ENCODE measurements at places on chromosomes 4 and X.

DNA sequence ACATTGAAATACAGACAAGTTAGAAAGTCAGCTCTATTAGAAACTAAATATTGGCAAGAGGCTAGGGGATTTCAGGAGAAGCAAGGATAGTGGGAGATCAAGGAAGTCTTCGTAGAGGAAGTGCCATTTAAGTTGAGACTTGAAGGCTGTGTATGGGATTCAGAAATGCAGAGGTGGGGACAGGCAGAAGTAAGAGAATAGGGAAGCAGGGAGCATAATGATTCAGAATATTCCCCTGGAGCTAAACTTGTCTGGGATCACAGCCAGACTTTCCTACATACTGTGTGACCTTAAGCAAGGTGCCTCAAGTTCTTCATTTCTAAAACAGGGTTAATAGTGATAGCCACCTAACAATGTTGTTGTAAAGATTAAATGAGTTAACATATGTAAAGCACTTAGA, 108.8 kb downstream of the DDIT4L start:
- DNase-seq: no peak

DNA sequence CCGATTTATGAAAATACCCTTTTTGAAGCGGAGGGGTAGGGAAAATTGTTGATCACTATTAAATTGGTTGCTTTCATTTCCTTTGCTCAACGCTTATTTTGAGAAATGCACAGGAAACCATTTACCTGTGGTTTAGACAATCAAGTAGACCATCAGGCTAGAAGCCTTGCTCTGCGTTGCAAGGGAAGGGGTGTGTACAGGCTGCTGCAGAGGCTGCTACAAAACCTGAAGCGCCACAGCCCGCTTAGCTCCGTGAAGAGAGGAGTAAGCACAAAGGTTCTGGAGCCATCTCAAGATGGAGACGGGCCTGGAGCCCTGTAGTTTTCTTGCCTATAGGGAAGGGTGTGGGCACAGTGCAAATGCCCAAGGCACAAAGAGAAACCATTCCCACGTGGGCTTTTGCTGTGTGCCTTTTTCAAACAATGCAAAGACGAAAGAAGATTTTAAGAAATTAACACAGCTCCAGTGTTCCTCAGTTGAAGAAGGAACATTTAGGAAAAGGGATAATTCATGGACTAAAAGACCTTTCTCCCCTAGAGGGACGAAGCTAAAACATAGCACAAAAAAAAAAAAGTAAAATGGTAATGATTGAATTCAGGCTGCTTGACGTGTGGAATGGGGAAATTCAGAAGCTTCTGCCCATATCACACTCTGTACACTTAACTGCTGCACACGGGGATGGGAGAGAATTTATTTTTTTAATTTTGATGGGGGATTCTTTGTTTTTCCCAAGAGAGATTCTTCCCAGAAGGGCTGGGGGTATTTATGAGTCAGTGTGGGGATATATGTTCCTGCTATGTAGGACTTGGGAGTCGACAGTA, 3.5 kb downstream of the TMSB4X start:
- DNase-seq: no peak

GRCh38 chrX:136708348-136708747, 60.4 kb downstream of the CD40LG start:
- DNase-seq: no peak

DNA sequence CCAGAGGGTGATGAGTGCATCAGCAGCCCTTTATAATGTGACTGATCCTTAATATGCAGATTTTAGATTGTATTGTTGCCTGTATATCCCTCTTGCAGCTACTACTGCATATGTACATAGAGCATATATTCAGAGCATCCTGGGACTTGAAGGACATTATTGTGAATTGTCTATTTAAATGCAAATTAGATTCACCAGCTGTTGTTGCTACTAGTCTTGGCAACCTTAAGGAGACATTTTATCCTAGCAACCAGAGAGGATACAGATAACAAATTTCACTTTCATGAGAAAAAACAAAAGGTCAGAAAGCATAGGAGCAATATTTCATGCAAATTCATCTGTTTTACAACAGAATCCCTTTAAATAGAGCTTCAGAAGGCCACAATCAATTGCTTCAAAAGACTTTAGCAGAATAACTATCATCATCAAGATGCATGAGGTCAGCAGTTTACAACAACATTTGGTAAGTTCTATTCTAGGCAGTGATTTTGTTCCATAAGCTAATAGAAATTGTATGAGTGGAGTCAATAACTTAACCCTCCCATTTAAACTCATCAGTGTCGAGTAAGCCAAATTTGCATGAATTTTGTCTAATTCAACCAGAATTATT, 148.6 kb downstream of the GC start:
- DNase-seq: no peak

GRCh38 chrX:23871905-23872546, 35.7 kb downstream of the APOO start:
- no peak for DNase-seq

DNA sequence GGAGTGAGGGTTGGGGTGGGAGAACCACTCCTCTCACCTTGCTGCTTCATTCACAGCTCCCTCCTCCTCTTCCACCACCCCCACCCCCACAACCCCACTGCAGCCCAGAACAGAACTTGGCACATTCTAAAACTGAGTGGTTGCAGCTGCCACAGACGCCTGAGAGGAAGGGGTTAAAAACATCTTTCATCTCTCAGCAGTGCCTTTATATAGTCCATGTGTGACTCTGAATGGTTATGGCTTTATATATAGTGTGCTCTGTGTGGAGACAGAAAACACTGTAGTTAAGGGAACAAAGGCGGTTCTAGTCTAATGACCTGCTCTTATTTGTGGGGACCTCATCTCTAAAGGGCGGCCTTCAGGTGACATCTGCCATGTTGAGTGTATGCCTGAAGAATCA, 144.8 kb downstream of the BCOR start:
- DNase-seq: no peak

- DNase-seq: no peak
Observed at GRCh38 chr4:147060151-147060931, 114.7 kb upstream of the TTC29 start.

DNA sequence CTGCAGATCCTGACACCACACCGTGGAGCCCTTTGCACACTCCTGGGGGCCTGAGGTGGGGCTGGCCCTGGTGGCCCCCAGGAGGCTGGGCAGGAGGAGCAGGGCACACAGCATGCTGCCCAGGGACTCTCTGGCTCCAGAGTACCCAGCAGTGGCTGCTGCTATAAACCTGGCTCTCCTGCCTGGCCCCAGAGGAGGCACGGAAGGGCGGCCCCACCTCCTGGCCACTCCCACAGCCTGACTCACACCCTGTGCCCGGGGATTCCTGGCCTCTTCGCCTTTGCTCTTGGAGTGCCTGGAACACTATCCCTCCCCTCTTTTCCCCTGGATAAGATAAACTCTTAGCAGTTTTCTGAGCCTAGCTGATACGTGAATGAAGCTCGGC, at the start of gene PSAPL1:
PSAPL1 (minus strand) TSS at position 165 of the 385 bp plus-strand sequence; CDS start at position 114, 51 bp downstream.
- DNase-seq: no peak

DNA sequence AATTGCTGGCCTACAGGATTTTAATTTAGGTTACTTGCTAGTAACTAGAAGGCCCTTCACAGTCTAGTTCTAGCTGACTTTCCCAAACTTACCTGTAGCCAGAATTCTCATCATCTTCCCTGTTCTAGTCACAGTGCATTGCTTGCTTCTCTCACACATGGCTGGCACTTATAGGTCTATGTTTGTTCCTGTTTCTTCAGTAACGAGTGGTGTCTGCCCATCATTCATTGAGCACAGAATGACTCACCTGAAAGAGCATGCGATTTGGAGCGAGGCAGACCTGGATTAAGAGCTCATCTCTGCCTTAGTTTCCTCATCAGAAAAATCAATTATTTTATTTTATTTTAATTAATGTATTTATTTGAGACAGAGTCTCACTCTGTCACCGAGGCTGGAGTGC, 201.7 kb upstream of the ANK2 start:
- DNase-seq: no peak

- no peak for DNase-seq
Observed at GRCh38 chr4:39169426-39169825, 12.9 kb upstream of the WDR19 start.

- DNase-seq: no peak
Observed at GRCh38 chr4:171794528-171794927, 18.7 kb upstream of the GALNTL6 start.

GRCh38 chrX:18617407-18617750, 54.5 kb downstream of the RS1 start:
- DNase-seq: no peak

- no peak for DNase-seq
Observed at GRCh38 chr4:27003642-27004113, 143.0 kb downstream of the STIM2 start.

- no peak for DNase-seq
Observed at GRCh38 chrX:85992811-85993229, 54.5 kb downstream of the CHM start.

DNA sequence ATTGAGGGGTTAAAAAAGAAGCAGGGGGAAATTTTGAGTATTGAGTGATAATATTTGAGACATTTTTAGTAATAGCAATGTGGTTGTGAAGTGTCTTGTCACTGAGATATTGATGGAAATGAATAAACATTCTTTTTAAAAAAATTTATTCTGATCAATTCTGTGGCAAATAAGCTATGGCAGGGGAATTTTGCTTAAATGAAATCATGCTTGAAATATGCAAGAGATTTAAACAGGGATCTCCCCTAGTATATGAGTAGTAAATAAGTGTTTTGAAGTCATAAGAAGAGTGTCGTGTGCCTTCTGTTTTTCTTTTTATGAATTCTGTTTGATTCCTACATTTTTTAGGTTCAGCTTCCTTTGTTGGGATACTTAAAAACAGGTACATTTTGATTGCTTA, 23.2 kb downstream of the IL15 start:
- no peak for DNase-seq

- no peak for DNase-seq
Observed at GRCh38 chrX:7154041-7154597, 6.2 kb upstream of the PUDP start.

DNA sequence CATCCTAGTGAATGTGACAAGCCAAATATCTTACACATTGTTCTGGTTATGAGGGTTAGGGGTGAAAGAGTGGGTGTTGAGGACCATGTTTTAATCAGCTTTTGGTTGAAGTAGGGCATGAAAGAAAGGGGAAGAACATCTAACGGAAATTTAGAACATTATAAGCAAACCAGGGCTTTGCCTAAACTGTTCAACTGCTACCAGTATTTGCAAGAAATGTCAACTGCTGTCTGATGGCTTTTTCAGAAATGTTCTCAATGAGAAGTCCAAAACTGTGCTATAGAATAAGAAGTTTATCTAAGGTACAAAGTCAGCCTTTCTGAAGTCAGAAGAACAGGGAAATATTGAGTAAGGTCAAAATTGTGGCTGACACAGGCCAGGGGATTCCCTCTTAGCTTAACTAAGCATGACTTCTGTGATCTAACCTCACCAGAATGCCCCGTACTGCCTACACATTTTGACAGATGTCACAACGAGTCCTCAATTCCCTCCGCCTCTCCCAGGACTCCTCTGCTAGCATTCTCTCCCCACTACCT, 67.1 kb downstream of the DTHD1 start:
- no peak for DNase-seq

DNA sequence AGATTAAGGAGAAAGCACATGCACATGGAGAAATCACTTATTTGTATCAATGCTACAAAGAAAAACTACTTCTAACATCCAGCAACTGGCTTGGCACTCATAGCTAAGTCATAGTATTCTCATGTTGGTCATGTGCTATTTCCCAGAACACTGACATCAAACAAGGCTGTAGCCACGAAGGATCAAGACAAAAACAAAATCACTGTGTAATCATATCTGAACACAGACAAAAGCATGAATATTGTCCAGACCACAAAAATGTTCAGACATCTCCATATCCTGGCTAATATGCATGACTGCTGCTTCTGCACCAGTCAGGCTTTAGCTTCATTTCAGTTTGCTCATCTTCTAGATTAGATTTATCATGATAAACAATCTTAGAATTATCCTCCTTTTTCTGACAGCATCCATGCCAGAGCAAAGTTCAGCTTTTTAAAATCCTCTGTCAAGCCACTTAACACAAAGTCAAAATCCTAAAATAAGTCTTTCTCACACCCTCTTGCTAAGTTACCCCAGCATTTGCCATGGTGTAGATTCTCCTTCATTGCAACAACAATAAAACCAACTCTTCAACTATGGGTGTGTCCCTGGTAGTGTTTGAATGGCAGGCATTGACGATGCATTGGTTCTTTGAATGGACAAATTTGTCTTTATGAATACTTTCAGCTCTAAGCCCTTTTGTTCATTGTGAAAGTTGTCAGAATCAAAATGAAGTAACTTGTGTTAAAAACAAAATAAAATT, 39.1 kb upstream of the NPFFR2 start:
- no peak for DNase-seq

DNA sequence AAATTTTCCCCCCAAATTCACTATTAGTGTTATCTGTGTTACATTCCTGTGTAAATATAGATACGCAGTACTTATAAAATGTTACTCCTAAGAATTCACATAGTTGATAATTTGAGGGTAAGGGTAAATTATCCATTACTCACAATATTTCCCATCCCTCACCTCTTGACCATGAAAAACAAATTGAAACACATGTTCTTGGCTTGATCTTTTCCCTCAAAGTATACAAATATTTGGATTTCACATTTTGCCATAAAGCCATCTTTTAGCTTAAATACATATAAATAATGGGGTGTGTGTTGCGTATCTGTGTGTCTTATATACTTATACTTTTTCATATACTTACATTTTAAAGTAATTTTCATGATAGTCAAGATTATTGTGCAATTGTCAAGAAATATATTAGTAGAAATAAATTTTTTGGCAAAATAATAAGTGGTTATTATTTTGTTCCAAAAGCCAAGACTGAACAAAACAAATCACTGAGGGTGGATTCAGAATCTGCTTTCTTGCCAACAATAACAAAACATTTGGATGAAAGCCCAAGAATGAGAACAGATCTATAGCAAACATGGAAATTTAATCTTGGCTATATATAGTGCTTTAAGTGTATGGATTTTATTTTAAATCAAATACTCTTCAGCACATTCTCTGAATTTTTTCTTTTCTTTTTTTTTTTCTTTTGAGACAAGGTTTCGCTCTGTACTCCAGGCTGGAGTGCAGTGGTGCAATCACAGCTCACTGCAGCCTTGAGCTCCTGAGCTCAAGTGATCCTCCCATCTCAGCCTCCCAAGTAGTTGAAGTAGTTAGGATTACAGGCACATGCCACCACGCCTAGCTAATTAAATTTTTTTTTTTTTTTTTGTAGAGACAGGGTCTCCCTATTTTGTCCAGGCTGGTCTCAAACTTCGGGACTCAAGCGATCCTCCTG, 48.5 kb upstream of the PRSS48 start:
- DNase-seq: no peak

GRCh38 chrX:2314831-2315365, 185.9 kb downstream of the DHRSX start:
- no peak for DNase-seq

DNA sequence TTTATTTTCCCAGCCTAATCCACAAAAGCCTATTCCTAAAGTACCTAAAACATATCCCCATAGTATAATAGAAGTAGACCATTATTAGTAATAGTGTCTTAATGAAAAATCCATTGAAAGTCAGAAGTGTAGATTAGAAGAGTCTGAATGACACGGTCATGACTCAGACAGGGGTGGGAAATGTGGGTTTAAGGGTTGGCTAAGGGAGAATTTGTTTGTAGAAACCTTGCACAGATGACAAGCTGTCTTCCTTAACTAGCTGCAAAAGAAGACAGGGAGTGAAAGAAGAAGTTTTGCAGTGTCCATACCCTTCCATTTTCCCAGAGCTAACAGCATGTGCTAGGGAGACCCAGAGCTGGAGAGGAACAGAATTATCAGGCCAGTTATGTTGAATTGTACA, 242.7 kb upstream of the ETNPPL start:
- no peak for DNase-seq
